AG04450 (cell line): ENCODE measurements at places on chromosomes 3 and 15.

GRCh38 chr3:36944641-36945270 lies at the start of gene TRANK1:
Gene TRANK1, minus strand, starts transcription at chr3:36945054. Its CDS starts 245 bp downstream, at chr3:36944809.
- DNase-seq = no peak

- no peak for DNase-seq
Measured at GRCh38 chr3:183619624-183620251, 15.7 kb upstream of the KLHL24 start.

DNA sequence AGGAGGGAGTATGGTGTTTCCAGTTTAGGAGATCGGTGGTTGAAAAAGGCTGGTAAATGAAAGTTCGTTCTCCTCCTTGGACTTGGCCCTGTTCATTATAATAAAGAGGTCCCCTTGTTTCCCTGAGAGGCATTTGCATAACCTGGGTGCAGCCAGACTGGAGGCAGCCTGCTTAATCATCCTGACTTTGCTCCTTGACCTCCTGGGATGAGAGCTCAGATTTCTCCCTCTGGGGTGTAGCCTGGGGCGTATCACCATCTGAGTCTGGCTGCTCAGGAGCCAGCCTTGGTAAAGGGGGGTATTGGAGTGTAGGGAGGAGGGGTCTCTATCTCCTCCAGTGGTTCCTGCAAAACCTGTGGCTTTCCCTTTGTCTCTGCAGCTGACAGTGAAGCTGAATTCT lies 21.3 kb upstream of the ACAD9 start:
- no peak for DNase-seq

DNA sequence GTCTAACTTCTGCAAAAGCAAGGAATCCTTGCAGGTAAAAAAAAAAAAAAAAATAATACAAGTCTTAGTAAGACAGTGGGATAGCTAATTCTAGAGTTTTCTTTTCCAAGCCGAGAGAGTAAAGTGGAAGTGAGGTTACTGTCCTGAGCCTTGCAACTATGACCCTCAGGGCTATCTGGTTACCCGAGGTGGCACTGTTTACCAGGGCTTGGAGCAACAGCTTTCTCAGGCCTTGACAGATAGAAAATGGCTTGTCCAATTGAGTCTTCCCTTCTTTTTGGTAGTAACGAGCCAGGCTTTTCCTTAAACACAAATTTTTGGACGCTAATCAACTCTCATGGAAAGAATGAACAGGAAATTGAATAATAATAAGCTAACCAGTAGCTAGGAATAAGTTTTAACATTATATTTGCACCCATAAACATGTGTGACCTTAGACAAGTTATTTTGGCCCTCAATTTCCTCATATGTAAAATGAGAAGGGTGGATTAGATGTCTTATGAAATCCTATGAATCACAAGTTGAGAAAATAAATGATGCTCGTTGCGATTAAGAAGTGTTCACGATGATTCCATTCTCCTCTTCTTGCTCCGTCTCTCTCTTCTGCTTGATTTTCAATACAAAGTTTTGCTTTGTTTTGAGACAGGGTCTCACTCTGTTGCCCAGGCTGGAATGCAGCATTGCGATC lies 236.9 kb upstream of the KBTBD8 start:
- no peak for DNase-seq

DNA sequence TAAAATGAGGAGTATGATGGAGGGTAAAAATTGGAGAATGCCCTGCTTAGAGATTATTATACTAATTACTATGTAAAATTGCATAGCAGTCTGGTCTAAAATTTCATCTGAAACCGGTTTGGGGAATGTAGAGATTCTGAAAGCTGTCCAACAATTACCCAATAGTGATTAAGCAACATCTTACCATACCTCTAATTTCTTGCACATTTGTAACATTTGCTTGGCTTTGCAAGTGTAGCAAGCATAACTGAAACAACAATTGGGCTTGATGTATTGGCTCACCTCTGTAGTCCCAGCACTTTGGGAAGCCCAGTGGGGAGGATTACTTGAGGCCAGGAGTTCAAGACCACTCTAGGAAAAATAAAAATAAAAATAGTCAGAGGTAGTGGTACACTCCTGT lies 17.4 kb downstream of the AADACL2 start:
- no peak for DNase-seq

GRCh38 chr15:94416820-94417219 lies 185.5 kb downstream of the MCTP2 start:
- DNase-seq = no peak

GRCh38 chr3:172270557-172271166 lies 177.6 kb downstream of the GHSR start:
- no peak for DNase-seq

DNA sequence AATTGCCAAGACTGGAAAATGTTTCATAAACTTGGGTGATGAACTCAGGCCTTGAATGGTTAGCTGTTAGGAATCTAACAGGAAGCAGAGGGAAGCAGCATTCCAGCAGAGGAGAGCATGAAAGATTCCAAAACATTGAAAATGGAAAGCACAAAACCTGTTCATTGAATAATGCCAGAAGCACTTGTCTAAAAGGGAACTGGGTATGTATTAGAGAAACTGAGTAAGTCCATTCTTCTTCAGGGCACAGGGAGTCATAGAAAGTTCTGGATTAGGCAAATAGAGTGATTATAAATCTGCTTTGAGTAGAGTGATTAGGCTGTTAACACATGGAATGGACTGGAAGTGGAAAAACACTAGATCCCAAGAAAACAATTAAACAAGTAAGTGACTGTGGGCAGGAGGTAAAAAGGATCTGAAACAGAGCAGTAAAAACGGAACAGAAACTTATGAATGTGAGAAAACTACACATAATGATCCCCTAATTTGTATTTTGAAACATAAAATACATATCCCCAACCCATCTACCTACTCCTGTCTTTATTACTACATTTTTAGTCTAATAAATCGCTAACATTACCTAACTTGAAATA lies 343.4 kb downstream of the TBC1D5 start:
- no peak for DNase-seq

- DNase-seq = peak; percentile 82
Measured at GRCh38 chr3:15768421-15769255, 29.1 kb downstream of the ANKRD28 start.

DNA sequence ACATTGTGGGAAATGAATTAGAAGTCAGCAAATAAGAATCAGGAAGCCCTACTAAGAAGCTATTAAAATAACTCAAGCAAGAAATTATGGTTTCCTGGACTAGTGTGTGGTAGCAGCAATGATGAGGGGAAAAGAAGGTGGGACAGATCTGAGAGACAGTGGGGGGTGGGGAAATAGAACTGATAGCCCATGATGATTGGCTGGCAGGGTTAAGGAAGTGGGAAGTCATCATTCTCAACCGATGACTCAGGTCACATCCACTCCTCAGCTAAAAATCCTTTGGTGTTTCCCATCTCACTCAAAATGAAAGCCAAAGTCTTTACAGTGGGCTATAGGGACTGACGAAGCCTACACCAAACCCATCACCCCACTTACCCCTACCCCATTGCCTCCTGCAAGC lies 153.9 kb upstream of the ARHGEF26 start:
- DNase-seq = no peak

DNA sequence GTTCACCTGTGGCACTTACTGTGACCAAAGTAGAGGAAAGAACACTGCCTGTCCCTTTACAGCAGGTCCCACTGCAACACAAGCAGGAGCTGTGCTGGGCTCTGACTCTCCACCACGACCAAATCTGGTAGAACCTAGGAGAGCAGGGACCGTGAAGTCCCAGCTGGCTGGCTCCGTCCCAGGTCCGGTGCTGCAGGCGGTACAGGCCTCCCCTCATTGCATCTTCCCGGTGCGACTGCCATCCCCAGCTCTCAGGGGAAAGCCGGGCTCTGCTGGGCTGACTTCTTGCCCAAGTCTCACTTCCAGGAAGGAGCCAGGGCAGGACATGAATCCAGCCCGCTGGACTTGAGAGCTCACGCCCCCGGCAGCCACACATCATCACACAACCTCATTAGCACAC lies 33.8 kb downstream of the RGMA start:
- DNase-seq = no peak

DNA sequence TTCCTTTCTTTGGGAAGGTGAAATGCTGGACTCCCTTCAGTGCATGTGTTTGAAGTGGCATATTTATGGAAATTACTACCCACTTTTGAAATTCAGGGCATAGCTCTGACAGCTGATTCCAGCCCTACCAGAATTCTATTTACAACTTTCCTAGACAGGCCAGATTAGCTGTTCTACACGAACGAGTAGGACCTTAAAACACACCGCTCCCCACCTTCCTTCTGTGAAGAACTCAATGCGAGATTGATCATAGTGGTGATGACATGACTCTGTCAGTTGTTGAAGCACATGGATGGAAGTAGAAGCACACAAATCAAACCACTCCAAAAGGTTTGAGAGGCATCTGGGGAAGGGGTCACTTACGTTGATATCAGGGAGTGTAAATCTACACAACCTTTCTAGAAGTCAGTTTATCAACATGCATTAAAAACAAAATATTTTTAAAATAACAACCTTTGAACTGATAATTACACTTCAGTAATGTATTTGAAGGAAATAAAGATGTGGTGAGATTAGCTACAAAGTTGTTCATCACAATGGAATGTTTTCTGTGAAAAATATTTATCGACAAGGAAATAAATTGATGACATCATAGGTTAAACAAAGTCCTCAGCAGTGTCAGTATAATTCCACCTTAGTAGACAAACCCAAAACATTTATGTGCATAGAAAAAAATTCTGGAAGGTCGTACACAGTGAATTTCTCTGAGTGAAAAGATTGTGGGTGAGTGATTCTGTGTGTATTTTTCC lies 29.8 kb downstream of the RARB start:
- DNase-seq = no peak

DNA sequence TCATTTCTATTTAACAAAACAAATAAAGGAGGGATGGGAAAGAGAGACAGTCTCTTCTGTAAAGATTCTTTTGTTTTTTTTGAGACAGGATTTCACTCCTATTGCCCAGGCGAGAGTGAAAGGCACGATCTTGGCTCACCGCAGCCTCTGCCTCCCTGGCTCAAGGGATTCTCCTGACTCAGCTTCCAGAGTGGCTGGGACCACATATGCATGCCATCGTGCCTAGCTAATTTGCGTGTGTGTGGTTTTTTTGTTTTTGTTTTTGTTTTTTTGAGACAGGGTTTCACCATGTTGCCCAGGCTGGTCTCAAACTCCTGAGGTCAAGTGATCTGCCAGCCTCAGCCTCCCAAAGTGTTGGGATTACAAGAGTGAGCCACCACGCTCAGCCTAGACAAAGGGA lies 23.3 kb downstream of the STAG1 start:
- no peak for DNase-seq

DNA sequence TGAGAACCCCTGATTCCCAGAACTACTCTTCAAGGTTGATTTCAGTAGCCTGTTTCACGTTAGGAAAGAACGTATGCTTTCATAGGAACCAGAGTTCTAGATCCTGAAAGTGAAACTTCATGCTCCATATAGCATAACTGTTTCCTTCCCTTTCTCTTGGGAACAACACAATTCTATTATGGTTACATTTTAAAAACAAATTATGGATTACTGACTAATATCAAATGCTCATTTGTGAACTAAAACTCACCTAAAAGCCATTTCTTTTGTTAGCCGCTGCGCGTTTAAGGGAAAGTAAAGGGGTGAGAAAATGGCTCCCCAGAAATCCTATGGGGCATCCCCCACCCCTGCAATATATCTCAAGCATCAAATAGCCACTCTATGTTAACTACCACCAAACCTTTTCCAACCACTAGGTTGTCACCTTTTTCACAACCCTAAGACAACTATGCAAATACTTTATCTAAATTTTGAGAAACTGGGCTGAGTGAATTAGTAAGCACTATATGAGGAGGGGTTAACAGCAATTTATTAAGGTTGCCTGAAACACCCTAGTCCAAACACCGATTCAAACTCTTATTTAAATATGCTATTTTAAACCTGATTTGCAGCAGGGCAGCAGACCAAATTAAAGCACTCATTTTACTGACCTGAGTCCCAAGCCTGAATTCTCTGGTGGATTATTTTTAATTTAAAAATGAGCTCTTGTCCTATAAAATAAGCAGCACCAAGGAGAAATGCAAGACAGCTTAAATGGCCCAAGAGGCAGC lies 2.4 kb downstream of the SIAH2 start:
- no peak for DNase-seq

- DNase-seq = no peak
Measured at GRCh38 chr3:105527949-105528348, 161.2 kb downstream of the ALCAM start.

- DNase-seq = no peak
Measured at GRCh38 chr15:56351957-56352506, 13.2 kb upstream of the TEX9 start.

GRCh38 chr3:7913283-7913682 lies 588.3 kb upstream of the LMCD1 start:
- DNase-seq = no peak

GRCh38 chr3:120348065-120348990 lies 826 bp downstream of the LRRC58 start:
- no peak for DNase-seq

GRCh38 chr15:74626752-74627692 lies 11.4 kb downstream of the CLK3 start:
- DNase-seq = no peak

DNA sequence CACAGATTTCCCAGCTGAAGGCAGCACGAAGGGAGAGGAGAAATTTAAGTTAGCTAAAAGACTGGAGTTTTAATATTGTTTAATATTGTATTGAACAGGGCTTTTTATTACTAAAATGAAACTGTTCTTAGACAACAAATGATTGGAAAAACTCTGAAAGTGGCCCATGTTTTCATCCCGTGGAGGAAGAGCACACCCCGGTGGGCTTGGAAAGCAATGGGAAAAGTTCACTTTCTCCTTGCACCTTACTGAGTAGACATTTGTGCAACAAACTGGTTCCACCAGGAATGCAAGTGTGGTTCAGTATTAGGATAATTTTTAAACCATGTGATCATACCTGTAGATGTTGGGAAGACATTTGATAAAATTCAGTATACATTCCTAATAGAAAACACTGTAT lies 8.2 kb upstream of the ESYT3 start:
- no peak for DNase-seq

DNA sequence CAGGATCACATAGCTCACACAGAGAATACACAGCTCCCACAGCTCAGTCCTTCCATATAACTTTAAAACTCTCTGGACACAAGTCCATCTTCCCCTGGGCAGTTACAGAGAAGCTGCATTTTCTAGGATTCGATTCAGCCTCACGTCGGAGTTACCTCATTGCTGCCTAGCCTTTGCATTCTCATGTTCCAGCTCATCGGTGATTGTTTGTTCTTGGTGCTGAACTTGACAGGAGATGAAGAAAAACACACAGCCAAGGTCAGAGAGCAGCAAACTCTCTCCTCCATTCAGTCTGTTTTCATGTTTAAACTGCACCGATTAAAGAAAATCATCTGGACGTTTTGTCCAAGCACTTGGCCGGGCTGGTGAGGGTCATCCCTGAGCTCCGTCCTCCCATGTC lies 375.5 kb upstream of the CFAP20DC start:
- DNase-seq = peak; percentile 82

- DNase-seq = no peak
Measured at GRCh38 chr3:34399401-34399800, 601.0 kb downstream of the PDCD6IP start.

- no peak for DNase-seq
Measured at GRCh38 chr3:107661447-107662123, 138.8 kb downstream of the BBX start.

- no peak for DNase-seq
Measured at GRCh38 chr3:54900838-54901591, 26.8 kb downstream of the LRTM1 start.
